Pulmonary artery endothelial cell (primary cell): ENCODE measurements at places on chromosomes 2 and 18. TPM values are rescaled to one million over a fixed set of nuclear protein-coding genes. Genes with fewer than 3 reads are reported as not detected.

Gene GCG
- not detected in 2 replicates for total RNA-seq

Gene DSC3
- total RNA-seq, result 0.04 and 2.0 TPM in 2 replicates

Gene GPR148
- not detected in 2 replicates for total RNA-seq

Gene ATOH8
- total RNA-seq, result 5.7 and 23.8 TPM in 2 replicates
